ENCODE measurements at places on chromosomes 3 and 15.

GRCh38 chr15:75785771-75786574, 57.3 kb upstream of the UBE2Q2 start:
- no peak for DNase-seq

DNA sequence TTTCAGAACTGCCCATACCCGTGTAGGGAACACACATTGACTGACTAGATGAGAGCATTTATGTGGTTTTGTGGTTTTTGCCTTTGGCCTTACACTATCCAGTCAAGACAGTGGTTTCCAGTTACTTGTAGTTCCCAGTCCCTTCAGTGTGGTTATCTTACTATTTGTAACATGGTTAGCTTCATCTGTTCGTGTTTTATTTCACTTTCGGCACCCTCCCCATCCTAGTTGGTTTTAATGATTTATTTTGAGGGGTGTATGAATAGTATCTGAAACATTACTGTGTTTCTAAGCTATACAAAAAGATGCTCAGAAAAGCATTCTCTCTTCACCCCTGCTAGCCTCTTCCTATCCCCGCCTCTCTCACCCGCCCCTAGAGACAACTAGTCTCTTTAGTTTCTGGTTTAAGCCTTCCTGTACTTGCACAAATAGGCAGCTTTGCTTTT, 14.1 kb downstream of the LYSMD4 start:
- no peak for DNase-seq

DNA sequence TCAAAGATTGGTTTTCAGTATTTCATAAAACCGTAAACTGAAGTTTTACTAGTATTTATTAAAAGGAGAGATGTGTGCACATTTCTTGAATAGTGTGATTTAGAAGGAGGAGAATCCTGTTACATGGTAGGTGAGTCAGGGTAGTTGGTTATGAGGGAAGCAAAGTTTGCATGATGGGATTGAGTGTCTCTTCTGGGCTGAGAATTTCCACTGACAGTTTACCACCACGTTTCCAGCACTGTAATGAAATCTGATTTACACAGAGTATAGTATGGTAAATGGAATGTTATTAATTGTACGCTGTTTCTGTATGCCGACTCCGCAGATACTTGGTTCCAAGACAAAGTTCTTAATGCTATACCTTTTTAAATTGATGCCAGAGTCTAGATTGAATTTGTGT, 1.6 kb downstream of the NECTIN3 start:
- DNase-seq: no peak

- no peak for DNase-seq
These were observed 237.8 kb upstream of the GADL1 start for GRCh38 chr3:31132132-31132769.

DNA sequence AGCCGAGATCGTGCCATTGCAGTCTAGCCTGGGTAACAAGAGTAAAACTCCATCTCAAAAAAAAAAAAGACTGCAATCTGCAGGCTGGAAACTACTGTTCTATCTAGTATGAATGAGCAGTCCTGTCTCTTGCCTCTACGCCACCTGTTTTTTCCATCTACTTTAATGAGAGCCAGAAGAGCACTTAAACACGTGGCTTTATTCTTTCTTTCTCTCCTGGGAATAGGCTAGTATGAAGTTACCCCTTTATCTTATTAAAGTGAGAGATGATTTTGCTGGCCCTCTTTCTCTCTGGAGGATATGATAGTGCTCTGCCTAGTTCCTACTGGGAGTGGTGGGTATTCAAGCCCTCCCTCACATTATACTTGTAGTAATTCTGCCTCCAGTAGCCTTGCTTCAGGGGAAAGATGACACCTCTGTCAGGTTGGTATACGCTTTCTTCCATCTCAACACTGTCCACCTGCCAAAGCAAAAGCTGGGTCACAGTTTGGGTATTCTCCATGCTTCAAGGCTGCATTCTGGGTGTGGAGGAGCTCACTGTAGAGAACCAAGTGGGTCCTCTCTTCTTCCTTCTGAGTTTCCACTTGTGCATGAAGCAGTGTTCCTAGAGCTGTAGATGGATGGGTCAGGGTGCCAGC, 17.8 kb downstream of the MAPKBP1 start:
- DNase-seq: no peak

GRCh38 chr3:122612696-122613095, 35.2 kb downstream of the PARP15 start:
- DNase-seq: no peak

DNA sequence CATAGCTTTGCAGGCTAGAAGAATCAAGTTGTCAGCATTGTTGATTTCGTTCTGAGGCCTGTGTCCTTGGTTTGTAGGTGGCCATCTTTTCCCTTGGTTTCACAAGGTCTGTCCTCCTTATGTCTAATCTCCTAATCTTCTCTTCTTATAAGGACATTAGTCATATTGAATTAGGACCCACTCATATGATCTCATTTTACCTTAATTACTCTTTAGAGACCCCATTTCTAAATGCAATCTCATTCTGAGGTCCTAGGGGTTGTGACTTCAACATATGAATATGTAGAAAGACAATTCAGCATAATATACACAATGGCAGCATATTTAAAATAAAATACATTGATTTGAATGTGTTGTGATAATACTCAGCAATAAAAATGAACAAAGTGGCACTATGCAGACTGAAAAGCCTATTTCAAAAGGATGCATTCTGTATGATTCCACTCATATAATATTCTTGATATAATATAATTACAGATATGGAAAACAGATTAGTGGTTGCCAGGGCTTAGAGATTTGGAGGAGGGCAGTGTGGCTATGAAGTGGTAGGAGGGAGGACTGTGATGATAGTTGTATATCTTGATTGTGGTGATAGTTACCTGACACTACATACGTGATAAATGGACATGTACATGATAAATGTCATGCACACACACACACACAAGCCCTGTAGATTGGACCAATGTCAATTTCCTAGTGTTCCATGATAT, 431.0 kb downstream of the EPHA6 start:
- DNase-seq: no peak

GRCh38 chr3:27145719-27146118, 223.5 kb downstream of the NEK10 start:
- no peak for DNase-seq

DNA sequence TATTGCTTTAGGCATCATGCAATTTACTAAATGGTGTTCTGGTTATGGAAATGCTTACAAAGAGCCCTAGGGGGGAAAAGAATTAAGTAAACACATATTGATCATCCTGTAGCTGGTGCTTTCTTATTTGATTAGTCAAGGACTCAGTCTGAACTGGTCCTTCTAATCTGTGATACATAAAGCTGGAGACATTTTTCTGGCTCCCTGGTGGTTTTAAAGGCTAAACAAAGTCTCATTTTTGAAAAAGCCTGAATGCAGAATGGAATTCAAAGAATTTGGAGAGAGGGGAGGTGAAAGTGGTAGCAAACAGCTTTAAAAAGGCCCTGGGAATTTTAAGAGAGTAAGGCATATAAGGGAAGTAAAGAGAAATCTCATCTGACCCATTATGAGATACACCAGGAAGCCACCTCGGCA, 149.7 kb downstream of the RBMS3 start:
- no peak for DNase-seq

- no peak for DNase-seq
These were observed 564.1 kb downstream of the GBE1 start for GRCh38 chr3:81197386-81197785.

- DNase-seq: no peak
These were observed 102.7 kb downstream of the CDIN1 start for GRCh38 chr15:36682101-36682500.

- no peak for DNase-seq
These were observed 307.4 kb downstream of the THSD4 start for GRCh38 chr15:71422530-71423259.

Measured in stimulated activated CD4-positive, alpha-beta T cell treated with anti-CD3 and anti-CD28 coated beads, Interleukin-1b, Interleukin-23, amount 100 ng/mL, for 4 hours (primary cell).